ENCODE measurements at places on chromosomes 5 and 9.

GRCh38 chr5:78907255-78907891, 77.7 kb downstream of the ARSB start:
- DNase-seq, result no peak

DNA sequence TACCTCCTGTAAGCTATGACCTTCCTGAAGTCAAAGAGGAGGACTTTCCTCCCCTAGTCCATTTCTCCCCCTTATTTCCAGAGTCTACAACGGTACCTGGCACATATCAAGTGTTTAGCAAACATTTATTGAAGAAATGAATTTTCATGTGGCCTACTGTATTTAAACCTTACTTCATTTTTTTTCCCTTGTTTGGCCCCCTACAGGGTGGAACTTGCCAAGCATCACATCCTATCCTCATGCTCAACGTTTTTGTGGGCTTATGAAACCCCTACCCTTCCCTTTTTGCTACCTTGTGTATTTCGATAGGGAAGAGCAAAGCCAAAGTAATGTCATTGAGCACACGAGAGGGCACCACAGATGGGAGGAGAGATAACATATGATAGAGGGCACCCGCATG, 1857.8 kb upstream of the WWC1 start:
- no peak for DNase-seq

DNA sequence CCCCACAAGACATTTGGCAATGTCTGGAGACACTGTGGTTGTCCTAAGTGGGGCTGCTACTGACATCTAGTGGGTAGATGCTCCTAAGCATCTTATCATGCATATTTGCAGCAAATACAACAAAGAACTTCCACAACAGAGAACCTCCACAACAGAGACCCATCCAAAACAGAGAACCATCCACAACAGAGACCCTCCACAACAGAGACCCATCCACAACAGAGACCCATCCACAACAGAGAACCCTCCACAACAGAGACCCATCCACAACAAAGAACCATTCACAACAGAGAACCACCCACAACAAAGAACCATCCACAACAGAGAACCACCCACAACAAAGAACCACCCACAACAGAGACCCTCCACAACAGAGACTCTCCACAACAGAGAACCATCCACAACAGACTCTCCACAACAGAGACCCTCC, 32.8 kb downstream of the ARPC5L start:
- DNase-seq, result no peak

GRCh38 chr9:129868023-129868871, 33.0 kb downstream of the USP20 start:
- no peak for DNase-seq

DNA sequence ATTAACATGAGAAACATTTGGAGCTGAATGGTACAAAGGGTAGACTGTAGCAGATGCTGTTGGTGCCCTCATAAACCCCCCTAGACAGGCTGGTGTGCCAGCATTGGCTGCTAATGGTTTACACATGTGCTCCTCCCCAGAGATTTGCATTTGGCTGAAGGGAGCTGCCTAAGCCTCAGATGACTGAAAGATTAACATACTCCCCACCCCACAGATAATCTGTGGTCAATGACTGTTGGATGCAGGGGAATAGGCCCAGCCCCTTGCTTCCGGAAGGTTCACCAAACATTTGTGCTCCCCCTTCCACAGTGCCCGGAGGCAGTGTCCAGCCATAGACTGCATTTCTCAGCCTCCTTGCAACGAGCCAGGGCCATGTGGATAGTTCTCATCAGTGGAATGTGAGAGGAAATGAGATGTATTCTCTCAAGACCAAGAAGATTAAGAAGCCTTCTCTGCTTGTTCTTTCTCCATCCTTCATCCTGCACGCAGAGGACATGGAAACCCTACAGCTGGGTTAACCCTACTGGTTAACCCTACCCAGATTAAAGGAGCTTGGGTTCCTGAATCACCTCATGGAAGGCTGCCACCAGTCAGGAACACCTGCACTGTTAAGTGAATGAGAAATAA, 79.6 kb downstream of the PHAX start:
- no peak for DNase-seq

GRCh38 chr9:113624721-113625120, 161.2 kb downstream of the RGS3 start:
- DNase-seq, result no peak

- no peak for DNase-seq
Measured at GRCh38 chr9:133707065-133707762, 30.9 kb downstream of the SARDH start.

- DNase-seq, result no peak
Measured at GRCh38 chr5:176446884-176447590, 1.1 kb upstream of the FAF2 start.

DNA sequence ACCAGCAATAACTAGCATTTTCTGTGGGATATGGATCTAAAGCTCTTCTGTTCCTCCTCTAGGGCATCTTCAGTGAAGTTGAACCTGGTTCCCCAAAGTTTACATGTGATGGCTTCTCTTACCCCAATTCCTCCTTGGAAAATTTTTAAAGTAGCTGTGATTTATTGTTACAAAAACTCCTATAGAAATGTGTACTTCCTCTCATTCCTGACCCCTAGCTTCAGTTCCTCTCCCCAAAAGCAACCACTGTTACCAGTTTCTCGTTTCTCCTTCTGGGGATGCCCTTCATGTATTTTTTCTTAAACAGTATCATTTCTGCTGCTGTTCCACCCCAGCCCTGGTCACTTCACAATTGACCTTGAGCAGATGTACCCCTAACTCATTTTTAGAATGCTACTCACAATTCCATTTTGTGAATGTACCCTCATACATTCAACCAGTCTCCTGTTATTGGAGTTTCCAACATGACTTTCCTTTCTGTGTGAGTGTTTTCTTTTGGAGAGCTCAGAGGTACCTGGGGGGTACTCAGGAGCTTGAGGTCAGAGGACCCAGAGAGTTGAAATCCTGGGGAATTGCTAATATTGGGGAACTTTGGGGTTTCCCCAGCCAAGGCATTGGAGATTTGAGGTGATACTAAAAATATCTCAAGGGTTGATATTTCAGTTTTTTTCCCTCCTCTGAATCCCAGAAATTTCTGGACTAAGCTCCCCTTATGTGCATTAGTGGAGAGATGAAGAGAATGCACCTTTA, 18.6 kb upstream of the GLRX start:
- no peak for DNase-seq
